ENCODE measurements at places on chromosomes 1 and 21.
A peak's percentile ranks its signal among the peaks of the same experiment; 100 is the strongest.

DNA sequence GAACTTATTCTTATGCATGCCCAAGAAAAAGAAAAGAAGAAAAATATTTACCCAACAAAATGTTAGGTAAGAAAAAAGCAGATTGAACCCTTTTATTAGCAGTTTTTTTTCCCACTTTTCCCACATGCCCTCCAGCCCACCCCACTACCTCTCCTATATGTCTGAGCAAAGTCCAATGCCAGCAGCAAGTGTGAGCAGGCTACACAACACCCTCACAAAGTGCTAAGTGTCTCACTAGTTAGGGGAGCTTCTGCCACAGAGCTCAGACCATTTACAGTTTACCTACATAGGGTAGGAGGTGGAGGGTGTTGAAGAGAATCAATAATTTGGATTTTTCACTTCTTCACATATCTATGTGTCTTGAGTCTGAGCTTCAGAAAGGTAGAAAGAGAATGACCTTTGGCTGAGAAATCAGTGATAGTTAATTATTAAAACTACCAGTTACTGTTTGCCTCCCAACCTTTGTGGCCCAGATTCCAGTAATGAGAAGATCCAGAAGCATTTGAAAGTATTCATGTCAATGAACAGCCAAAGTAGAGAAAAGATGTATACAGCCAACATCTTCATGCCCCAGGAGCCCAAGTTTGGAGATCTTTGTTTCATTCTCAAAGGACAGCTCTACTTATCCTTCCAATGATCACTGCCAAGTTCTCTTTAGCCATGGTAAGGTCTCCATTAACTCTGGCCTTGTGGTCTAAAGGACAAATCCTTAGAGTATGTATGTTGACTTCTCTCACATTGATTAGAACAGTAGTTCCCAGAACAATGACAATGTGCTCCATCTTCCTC lies 26.2 kb downstream of the OR10J5 start:
- DNase-seq: no peak

GRCh38 chr1:41383094-41383852 lies 22.0 kb downstream of the FOXO6 start:
- peak; percentile 23 for DNase-seq

GRCh38 chr21:33973268-33973667 lies 57.7 kb upstream of the ATP5PO start:
- DNase-seq: no peak

- DNase-seq: no peak
Observed at GRCh38 chr1:97364086-97364485, 556.7 kb downstream of the DPYD start.

GRCh38 chr1:151859891-151860293 lies 6.4 kb upstream of the THEM5 start:
- DNase-seq: no peak

DNA sequence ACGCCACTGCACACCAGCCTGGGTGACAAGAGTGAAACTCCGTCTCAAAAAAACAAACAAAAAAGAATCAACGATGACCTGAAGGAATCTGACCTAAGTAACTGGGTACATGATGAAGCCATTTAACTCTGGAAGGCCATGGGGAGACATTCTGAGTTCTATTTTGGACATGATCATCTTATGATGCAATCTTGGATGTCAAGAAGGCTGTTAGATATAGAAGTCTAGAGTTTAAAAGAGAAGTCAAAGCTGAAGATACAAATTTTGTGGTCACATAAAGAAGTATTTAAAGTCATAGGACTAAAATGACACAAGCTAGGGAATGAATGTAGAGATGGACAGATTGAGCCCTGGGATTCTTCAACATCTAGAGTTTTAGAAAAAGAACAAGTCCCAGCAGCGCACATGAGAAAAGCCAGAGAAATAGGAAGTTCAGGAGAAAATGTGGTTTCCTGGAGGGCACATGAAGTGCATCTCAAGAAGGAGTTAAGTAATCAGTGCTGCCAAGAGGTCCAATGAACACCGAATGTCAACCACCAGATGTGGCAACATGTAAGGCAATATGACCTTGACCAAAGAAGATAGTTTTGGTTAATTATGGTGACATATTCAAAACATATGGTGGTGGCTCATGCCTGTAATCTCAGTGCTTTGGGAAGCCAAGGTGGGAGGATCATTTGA lies 26.8 kb downstream of the ELK4 start:
- no peak for DNase-seq

- DNase-seq: no peak
Observed at GRCh38 chr21:23218667-23219066, 2220.5 kb downstream of the NCAM2 start.

DNA sequence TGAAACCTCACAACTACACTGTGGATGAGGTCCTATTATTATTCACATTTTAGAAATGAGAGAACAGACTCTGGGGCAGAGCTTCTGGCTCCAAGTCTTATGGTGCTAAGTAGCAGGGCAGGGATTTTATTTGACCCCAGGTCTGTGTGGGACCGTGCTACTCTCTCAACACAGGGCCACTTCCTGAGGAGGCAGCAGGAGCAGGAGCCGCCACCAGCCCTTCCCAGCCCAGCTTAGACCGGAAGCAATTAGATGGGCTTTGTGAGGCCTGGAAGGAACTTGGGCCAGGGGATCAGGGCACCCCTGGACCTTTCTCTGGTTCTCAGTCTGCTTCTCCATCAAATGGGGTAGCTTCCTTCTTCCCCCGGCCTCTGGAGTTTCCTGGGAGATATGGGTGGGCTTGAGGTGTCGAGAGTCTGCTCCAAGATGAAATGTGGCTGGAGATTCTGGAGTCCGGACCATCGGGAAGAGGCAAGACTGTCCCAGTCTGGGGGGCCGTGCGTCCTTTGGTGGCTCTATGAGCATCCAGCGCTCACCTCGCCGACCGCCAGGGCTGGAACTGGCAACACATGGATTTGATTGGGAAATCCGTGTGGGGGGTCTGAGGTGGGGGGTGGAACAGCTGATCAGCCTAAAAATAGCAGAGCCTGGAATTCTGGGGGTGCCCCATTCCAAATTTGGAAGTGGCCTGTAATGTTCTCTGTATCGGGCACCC lies 136.8 kb downstream of the FOXD2 start:
- DNase-seq: no peak

GRCh38 chr1:167454894-167455785 lies 63.2 kb downstream of the CD247 start:
- DNase-seq: peak; percentile 77

GRCh38 chr1:201790261-201790660 lies 38.7 kb upstream of the IPO9 start:
- DNase-seq: no peak

GRCh38 chr1:234237393-234237792 lies 135.9 kb upstream of the COA6 start:
- no peak for DNase-seq

DNA sequence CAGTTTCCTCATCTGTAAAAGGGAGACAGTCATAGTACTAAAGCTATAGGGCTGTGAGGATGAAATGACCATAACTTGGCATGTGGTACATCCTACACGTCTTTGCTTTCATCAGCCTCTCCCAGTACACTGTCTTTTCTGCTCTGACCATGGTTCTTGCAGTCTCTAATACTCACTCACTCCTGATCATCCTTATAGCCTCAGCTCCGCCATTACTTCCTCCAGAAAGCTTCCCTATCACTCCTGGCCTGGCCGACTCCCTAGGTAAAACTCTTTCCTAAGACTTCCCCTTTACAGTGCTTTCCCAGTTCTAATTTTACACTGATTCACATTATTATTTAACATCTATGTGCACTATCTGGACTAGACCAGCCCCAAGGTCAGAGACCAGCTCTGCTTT lies 5.0 kb upstream of the MRPL24 start:
- no peak for DNase-seq

DNA sequence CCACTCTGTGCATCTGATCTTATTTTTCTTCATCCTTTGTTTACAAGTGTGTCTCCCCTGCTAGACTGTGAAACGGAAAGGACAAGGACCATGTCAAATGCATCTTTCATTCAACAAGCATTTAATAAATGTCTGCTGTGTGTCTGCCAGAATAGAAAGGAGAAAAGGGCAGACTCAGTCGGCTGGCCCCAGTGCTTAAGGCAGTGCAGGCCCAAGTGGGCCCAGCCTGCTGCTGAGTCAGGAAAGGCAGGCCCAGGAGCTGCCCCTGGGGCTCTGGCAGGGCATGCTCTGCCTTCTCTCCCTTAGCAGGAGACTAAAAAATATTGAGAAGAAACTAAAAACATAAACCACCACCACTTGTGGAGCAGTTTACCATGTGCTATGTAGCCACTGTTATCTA lies 38.1 kb downstream of the PLEKHA6 start:
- no peak for DNase-seq

DNA sequence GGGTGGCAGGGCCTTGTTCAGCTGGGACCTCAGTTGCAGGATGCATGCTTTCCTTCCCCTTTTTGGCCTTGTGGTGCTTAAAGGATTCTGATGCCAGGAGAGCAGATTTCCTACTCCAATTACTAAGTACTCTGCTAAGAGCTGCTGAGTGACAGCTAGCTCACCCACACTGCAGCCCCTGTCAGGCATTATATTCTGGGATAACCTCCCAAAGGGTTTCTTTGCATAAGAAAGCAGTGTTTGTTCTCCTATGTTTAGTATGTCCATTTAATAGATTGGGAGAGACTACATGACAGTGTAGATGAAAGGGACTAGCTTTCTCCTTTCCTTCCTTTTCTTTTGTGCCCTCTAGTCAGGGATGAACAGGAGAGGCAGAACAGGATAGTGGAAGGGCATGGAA lies 100.7 kb downstream of the FAM78B start:
- no peak for DNase-seq

GRCh38 chr1:117147856-117148588 lies 26.5 kb upstream of the TRIM45 start:
- no peak for DNase-seq

GRCh38 chr1:54818461-54819194 lies 17.5 kb upstream of the TTC22 start:
- DNase-seq: no peak

- no peak for DNase-seq
Observed at GRCh38 chr1:204408602-204409001, 3.0 kb downstream of the PPP1R15B start.

GRCh38 chr1:165886983-165887382 lies 59.6 kb downstream of the UCK2 start:
- no peak for DNase-seq

- DNase-seq: no peak
Observed at GRCh38 chr1:37720231-37721130, 28.2 kb downstream of the CDCA8 start.

DNA sequence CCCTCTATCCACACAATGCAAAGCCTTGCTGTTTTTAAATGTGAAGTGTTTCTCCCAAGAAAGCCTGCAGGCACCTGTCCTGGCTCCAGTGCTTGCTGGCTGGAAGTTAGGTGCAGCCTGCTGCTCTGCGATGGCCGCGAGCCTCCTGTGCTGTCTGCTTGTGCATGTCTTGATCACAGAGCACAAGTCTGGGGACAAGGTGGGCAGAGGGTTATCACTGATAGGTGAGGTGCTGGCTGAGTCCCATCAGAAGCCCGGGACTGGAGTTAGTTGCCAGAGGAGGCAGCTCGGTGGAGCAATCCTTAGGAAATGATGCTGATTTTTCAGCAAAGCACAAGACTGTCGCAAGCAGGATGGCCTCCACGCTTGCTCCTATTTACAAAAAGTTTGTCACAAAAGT lies 137.8 kb upstream of the AJAP1 start:
- no peak for DNase-seq

GRCh38 chr1:39332291-39332690 lies 127.8 kb downstream of the MACF1 start:
- no peak for DNase-seq

- no peak for DNase-seq
Observed at GRCh38 chr1:30691480-30691879, 31.9 kb downstream of the MATN1 start.

DNA sequence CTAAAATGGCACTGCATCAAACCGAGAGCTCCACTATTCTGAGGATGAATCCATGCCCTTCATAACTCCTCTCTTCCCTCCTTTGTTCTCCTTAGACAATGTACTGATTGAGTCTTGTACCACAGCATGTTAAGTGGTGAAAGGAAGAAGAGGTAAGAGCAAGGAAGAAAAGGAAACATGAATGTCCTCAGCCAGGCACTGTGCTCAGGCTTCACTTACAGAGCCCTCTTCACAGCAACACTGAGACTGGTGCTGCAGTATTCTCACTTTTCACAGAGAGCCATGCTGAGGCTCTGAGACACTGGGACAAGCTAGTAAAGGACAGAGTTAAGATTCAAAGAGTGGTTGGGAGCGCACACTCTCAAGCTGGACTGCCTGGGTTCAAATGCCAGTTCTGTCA lies 143.5 kb downstream of the AKT3 start:
- DNase-seq: no peak

DNA sequence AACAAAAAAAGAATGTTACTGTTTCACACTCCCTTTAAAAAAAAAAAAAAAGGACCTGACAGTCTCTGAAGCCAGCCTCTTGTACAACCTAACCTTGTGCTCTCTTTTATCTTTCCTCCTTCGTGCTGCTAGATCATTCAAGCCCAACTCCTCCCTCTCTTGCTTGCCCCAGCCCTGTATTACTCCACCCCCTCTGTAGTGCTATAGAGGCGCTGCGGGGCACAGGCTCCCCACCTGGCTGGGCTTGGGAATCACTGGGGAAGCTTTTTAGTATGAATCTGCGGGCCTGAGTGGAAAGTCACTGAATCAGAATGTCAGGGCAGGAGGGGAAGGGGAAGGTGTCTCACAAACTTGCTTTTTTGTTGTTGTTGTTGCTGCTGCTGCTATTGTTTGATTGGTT lies 383.7 kb upstream of the CAMK1G start:
- no peak for DNase-seq

- DNase-seq: no peak
Observed at GRCh38 chr1:46817814-46818213, 19.0 kb downstream of the CYP4B1 start.

DNA sequence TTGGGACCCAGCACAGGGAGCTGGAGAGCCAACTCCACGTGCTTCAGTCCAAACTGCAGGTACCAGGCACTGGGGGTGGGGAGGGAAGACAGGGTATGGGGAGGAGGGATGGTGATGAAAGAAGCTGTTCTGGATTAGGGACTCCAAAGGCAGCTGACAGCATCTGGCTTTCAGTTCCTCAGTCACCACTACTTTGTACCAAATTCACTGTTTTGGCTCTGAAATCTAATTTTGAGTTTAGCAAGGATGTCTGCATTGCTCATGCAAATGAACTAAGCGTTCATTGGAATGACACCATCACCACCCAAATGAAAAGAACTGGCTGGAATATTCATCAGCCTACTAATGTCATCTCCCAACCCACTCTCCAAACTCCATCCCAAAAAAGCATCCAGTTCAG lies 8.7 kb downstream of the C1orf74 start:
- no peak for DNase-seq

DNA sequence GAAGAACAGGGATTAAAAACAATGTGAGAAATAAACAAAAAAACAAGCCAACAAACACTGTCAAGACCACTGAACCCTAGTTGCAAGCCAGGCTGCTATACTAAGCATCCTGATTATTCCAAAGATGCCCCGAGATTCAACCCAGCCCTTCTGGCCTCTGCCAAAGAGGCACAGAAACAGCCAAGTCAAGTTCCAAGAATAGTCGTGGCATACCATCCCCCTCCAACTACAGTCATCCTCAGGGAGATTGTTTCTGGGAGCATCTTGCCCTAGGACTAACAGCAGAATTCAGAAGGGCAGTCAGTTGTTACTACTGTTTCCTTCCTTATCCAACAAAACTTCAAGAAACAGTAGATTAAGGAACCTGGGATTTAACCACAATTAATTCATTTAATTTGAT lies 52.3 kb downstream of the ABL2 start:
- DNase-seq: no peak

GRCh38 chr1:224594360-224594759 lies 21.8 kb upstream of the CNIH3 start:
- DNase-seq: no peak

- DNase-seq: no peak
Observed at GRCh38 chr21:41153443-41153842, 14.5 kb upstream of the BACE2 start.
